ENCODE measurements at places on chromosomes 6 and 20. TPM values are rescaled to one million over a fixed set of nuclear protein-coding genes. Genes with fewer than 3 reads are reported as not detected.

The TMEM170B gene
- polyA plus RNA-seq, result 8.8 TPM

The CLDN20 gene
- polyA plus RNA-seq, result 0.74 TPM

The TFAP2D gene
- not detected for polyA plus RNA-seq

The GPANK1 gene
- 30.8 TPM for polyA plus RNA-seq

The CCR6 gene
- polyA plus RNA-seq, result 0.12 TPM

The RIMS4 gene
- 0.53 TPM for polyA plus RNA-seq

The RAMACL gene
- polyA plus RNA-seq, result 0.26 TPM

The EPM2A gene
- polyA plus RNA-seq, result 15.8 TPM

The TCF21 gene
- polyA plus RNA-seq, result 202 TPM
